ENCODE measurements at places on chromosomes 11 and 22.

GRCh38 chr11:126512741-126513715 lies 157.5 kb downstream of the ST3GAL4 start:
- DNase-seq, result no peak

GRCh38 chr11:119802670-119803069 lies 73.7 kb upstream of the NECTIN1 start:
- DNase-seq, result no peak

DNA sequence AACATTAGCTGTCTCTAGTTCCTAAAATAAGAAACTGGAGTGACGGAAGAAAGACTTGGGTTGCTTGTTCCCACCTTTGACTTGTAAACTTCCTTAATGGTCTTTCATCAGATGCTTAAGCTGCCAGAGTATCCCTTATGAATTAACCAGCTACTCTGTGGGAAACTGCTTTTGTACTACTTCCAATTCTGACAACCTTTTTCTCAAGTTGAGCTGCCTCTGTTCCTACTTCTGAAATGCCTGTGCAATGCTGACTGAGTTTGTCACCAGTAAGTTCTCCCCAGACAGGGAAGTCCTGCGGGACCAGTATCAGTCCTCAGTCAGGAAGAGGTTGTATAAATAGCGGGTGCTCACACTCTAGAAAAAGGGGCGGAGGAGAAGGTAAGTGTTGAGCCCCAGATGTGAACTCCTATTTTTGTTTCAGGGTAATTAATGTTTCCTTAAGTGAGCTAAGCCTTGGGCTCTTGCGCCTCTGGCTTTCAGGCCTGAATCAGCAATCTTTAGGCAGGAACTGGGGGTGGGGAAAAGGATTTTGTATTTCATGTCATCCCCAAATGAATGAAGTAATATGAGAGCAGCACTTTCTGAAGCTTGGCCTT lies 67.2 kb downstream of the CECR2 start:
- DNase-seq, result no peak

DNA sequence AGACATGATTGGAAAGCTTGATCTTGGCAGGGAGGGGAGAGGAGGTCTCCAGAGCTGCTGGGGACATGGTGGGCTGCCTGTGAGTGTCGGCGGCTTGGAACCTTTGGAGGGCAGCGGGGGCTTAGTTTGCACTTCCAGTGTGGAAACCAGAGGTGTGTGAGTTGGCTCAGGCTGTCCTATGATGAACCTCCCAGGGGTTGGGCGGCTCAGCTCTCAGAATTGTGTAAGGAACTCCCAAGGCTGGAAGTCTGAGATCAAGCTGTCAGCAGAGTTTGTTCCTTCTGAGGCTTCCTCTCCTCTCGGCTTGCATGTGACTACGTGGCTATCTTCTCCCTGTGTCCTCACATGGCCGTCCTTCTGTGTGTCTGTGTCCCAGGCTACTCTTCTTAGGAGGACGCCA lies 87.9 kb upstream of the B3GAT1 start:
- DNase-seq, result no peak

DNA sequence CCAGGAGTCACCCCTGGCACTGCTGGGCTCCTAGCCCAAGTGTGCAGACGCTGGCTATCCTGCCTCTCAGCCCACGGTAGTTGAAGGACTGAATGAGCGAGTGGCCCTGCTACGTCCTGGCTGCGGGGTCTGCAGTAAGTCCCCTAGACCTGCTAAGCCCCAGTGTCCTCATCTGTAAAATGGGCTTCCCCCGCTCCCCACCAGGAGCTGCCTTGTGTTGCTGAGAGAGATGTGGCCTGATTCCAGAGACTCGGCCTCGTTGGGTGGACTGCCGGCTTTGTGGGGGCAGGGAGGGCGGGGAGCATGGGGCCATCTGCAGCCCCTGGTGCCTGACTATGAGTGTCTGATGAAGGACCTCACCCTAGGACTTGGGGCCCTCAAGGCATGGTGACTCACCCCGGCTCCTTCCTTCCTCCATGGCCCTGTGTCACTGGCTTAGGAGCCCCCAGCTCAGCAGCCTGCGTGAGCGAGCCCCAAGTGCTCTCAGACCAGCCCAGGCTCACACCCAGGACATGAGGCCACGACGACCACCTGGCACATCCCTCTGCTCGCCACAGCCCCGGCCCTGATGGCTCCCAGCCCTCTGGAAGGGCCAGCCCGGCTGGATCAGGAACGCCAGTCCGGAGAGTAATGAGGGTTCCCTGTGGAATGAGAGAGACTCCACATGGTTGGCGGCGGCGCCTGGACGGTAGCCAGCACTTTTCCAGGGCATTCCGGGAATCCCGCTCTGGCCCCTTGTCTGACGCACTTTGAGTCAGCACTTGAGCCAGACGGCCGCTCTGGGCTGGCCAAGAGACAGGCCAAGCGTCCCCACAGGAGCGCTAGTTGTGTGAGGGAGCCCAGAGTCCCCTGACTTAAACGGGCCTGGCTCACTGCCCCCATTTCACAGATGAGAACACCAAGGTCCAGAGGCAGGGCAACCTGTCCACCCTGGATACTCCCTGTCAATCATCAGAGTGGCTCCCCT lies 50.5 kb upstream of the SHISAL1 start:
- no peak for DNase-seq

DNA sequence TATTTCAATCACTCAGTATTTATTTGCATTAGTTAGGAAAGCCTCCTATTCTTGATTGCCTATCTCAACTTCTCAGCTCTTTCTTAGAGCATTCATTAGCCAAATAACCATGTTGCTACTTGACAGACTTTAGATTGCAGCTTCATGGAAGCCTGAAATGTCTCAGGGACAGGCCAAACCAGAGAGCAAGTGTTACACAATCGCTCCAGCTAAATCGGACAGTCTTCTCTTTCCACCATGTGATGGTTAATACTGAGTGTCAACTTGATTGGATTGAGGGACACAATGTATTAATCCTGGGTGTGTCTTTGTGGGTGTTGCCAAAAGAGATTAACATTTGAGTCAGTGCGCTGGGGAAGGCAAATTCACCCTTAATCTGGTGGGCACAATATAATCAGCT lies 106.5 kb upstream of the DRD2 start:
- no peak for DNase-seq

Measured in CD4-positive, alpha-beta T cell treated with Interleukin-21 for 1 hour (primary cell).